ENCODE measurements at places on chromosomes 2 and 18.
A peak's percentile ranks its signal among the peaks of the same experiment; 100 is the strongest.

- no peak for DNase-seq
Measured at GRCh38 chr2:14901737-14902136, 269.2 kb downstream of the LRATD1 start.

- no peak for DNase-seq
Measured at GRCh38 chr2:219060821-219061791, at the start of gene IHH. IHH (minus strand) TSS chr2:219060921; CDS start chr2:219060467, 454 bp downstream.

DNA sequence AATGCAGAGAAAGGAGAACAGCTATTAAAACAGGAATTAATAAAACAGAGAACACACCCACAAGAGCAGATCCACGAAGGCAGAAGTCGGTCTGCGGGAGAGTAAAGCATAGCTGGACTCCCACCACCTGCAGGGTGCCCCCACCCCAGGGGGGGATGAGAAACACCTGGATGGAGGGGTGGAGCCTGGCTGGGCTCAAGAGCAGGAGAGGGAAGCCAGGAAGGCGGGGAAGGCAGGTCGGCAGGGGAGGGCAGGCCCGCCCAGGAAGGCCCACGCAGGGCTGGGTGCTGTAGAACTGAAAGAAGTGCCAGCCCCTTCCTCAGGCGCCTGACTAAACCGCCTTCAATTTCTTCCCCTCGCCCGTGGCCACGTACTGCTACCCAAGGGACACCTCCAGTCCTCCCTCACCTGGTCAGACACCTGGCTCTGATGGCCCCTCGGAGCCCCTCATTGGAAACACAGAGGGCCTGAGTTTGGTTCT lies 175.4 kb downstream of the HDAC4 start:
- no peak for DNase-seq

- DNase-seq: no peak
Measured at GRCh38 chr2:237192881-237193280, 107.2 kb downstream of the COPS8 start.

DNA sequence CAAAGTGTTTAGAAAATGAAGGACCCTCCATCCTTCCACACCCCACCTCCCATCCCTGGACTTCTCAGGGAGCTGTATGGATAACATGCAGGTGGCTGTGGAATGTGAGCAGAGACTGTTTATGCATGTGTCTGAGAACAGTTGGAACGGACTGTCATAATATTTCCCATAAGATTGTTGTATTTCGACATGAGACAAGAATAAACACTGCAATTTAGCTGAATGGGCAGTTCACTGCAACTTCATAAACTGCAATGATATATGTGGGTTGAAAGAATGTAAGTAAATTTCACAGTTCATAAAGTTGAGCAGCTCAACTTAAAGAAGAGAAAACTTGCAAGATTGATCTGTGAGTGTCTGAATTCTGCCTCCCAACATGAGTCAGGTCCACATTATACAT lies 74.6 kb downstream of the MEP1B start:
- no peak for DNase-seq

DNA sequence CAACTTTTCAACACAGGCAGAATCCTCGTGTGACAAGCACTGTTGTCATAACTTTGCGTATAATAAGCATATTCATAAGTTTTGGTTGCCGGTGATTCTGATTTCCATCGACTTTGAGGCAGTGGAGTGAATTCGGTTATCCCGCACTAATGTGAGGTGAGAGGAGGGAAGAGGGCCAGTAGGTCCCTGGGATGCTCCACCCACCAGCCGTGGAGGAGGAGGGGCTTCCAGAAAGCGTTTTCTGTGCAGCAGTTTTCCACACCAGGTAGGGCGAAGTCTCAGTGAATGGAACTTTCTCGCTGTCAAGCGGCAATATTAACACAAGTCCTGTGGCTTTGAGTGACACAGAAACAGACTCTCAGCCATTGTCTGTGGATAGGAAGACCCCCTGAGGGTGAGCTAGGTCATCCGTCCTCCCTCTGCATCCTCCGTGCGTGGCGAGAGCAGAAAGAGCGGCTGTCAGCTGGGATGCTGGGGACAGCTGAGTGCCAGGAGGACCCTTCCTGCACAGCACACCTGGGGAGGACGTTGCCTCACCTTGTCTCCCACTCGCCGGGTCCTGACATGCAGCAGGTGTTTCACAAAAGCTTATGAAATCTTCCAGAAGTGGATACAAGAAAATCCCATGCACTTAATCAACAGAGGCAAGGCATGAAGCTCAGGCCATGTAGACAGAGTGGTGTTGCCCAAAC lies 67.5 kb downstream of the DCDC2C start:
- DNase-seq: no peak

GRCh38 chr2:102435741-102436140 lies 12.8 kb downstream of the IL18RAP start:
- DNase-seq: no peak

- no peak for DNase-seq
Measured at GRCh38 chr2:121089166-121089510, 195.9 kb downstream of the TFCP2L1 start.

- no peak for DNase-seq
Measured at GRCh38 chr2:151470556-151470955, 60.9 kb downstream of the RIF1 start.

- DNase-seq: no peak
Measured at GRCh38 chr2:72090781-72091482, 56.7 kb downstream of the CYP26B1 start.

GRCh38 chr2:6443061-6443823 lies 422.5 kb downstream of the CMPK2 start:
- DNase-seq: no peak

- DNase-seq: no peak
Measured at GRCh38 chr2:27901234-27901633, 10.7 kb downstream of the BABAM2 start.

DNA sequence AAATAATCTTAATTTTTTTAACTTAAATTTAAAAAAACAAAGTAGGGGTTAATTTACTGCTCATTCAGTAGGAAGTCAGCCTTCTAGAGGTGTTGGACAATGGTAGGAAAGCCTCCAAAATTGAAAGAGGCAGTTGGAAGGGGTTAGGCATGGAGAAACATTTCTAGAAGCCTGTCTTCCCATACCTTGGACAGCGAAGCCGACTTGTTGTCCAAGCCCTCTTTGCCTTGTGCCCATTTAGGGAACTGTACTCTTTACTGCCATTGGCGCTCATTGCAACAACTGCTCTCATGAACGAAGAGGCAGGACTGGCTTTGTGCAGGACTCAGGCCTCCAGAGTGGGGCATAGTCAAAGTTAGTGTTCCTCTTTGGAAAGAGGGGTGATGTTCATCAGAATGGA lies 333.3 kb downstream of the HRH4 start:
- DNase-seq: no peak

- DNase-seq: no peak
Measured at GRCh38 chr2:88187038-88187676, 17.0 kb downstream of the THNSL2 start.

- peak; percentile 53 for DNase-seq
Measured at GRCh38 chr2:237700512-237701032, 73.2 kb downstream of the LRRFIP1 start.

GRCh38 chr2:222479859-222480258 lies 55.5 kb downstream of the SGPP2 start:
- no peak for DNase-seq

DNA sequence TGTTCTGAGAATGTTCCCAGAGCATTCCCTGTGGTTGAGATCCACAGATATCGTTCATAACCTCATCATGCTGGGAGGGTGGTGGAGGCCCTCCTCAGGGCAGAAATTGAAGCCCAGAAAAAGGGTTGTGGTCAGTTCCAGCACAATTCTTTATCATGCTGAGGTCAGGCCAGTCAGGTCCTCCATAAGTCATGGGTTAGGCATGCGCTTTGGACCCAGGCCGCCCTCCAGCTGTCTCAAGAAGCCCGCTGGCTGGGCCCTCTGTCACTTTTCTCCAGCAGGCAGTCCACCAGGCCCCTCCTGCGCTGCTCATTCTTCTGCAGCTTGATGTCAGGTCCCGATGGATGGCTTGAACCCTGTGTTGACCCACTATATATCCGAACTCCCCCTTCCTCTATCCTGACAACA lies 151.1 kb upstream of the NT5C1B start:
- DNase-seq: no peak

- DNase-seq: no peak
Measured at GRCh38 chr18:56598422-56598821, 40.0 kb downstream of the TXNL1 start.

DNA sequence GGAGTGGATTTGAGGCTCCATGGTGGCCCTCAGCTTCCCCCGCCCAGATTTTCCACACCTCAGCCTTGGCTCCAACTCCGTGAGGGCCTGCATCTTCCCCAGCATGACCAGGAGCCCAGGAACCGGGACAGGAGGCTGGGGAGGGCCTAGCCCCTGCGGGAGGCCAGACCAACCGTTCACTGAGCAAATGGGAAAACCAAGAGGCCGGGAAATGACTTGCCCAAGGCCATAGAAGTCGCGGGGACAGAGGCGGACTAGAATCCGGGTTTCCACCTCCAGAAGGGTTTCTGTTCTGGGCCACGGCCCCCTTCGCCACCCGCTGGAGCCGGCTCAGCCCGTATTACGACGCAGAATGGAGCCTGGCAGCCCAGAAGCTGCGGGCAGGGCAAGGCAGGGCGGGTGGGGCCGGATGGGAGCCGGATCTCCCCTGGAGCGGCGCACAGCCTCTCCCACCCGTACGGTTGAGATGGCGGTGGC lies 7.9 kb upstream of the CRYBA2 start:
- no peak for DNase-seq

GRCh38 chr2:232872826-232873225 lies 2.8 kb downstream of the SNORC start:
- no peak for DNase-seq

- DNase-seq: no peak
Measured at GRCh38 chr2:96150791-96151594, 5.8 kb upstream of the DUSP2 start.

DNA sequence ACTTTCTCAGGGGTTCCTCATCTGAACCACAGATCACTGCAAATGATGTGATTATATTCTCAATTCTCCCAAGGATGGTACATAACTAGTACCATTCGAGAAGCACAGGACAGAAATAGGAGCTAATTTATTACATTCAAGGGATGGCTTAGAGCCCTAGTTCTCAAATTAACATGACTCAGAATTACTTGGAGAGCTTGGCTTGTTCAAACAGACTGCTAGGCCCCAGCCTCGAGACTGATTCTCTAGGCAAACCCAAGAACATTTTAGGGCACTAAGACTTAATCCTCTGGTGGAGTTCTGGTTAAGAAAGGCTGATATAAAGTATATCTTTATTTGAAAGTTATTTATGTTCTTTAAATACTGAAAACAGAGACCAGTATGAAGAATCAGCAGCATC lies 35.8 kb downstream of the HIBCH start:
- DNase-seq: no peak

- no peak for DNase-seq
Measured at GRCh38 chr2:96715658-96716057, 24.2 kb downstream of the LMAN2L start.

DNA sequence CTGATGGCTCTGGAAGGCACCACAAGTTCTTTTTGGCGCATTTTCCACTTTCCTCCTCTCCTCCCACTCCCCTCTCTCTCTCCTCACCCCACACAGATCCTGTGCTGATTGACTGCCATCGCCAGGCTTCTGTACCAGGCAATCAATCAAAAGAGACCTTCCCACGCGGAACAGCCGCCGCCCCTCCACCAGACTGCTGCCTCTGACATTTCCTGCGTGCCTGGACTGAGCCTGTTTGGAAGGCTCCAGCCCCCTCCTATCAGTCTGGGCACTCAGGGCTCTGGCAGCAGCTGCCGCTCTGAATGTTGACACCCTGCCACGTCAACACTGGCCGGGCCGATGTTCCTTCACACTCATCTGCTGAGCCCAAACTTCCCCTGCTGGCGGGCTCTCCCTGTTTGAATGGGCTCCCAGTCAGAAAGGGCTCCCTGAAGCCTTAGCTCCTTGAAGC lies 467.7 kb downstream of the EPHA4 start:
- DNase-seq: no peak

GRCh38 chr2:231930593-231931281 lies 4.5 kb upstream of the NPPC start:
- no peak for DNase-seq

- no peak for DNase-seq
Measured at GRCh38 chr2:44195714-44196113, 27.0 kb downstream of the PPM1B start.

DNA sequence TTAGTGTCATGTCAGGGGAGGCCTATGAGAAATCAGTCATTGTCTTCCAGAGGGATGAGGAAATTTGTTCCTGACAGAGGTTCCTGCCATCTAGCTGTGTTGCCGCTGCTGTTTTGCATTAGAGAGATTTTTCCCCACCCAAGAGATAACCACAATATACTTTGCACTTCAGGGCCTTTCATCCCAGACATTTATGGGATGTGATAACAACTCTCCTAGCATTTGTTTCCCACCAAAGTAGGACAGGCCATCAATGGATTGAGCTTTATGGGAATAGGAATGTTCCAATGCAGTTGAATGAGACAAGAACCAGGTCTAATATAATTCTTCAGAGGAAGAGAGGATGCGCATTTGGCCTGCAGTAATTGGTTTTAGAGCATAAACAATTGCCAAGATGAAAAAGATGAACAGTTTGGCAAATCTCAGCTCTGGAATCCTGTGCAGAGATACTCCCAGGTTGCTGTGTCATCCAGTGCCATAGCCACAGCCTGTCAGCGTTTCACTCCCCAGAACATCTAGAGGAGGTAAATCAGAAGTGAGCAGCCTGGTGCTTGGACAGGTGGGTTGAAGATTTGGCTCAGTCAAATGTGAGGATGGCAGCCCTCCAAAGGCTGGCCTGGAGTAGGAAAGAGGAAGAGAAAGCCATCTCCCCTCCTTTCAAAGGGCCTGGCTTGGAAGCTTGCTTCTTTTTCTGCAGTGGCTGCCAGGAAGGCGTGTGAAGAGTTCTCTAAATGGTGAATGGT lies 93.7 kb upstream of the SETBP1 start:
- DNase-seq: no peak

DNA sequence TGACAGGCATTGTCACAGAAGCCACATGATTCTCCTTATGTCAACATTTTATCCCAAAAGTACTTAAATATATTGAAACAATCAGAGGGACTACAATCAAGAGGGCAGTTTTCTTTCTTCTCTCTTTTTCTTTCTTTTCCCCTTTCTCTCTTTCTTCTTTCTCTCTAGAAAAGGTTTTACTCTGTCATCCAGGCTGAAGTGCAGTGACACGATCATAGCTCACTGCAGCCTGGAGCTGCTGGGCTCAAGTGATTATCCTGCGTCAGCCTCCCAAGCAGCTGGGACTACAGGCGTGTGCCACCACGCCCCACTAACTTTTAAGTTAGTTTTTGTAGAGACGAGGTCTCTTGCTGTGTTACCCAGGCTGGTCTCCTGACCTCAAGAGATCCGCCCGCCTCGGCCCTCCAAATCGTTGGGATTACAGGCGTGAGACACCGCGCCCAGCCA lies 1.0 kb upstream of the PRKD3 start:
- DNase-seq: no peak

GRCh38 chr18:8943900-8944870 lies 158.3 kb upstream of the NDUFV2 start:
- no peak for DNase-seq

- DNase-seq: no peak
Measured at GRCh38 chr2:241081190-241081642, 20.9 kb downstream of the MTERF4 start.

GRCh38 chr18:42165922-42166513 lies 211.0 kb downstream of the PIK3C3 start:
- DNase-seq: no peak
